Lung microvascular endothelial cell (primary cell): ENCODE measurements at places on chromosomes 2 and 18. TPM values are rescaled to one million over a fixed set of nuclear protein-coding genes. Genes with fewer than 3 reads are reported as not detected.
A peak's percentile ranks its signal among the peaks of the same experiment; 100 is the strongest.

CAPN13 gene
- not detected in 2 replicates for total RNA-seq

GRCh38 chr2:159046966-159047365, 78.5 kb downstream of the TANC1 start:
- peak; percentile 65 for DNase-seq

DNA sequence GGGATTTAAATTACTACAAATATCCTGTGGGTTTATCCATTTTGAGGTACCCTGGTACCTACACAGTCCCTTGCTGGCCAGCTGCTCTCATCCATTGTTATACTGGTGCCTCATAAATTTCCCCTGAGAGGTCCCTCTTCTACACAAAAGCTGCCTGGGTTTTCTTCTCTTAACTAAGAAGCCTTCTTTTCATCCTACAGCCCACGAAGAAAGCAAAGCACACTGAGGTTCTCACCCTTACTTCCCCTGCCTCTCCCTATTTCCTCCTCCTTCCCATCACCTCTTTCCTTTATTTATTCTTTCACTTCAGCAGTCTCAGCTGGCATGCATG, 154.9 kb downstream of the CSRNP3 start:
- no peak for DNase-seq

CCDC141 gene
- 0.20 and 0.87 TPM in 2 replicates for total RNA-seq

DNA sequence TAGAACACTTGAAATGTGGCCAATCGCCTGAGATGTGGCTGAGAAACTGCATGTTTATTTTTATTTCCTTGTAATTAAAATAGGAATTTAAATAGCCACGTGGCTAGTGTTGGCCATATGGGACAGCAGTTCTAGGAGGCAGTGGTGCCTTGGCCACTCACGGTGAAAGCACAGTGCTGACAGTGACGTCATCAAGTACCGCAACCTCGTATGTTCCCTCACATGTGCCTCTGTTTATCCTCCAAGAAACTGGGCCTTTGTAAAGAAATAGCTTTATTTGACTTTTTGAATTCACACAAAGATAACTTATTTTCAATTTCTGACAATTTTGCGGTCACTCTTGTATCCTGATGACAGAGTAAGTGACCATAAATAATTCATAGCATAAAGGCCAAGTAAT, 575.0 kb downstream of the DCDC2C start:
- no peak for DNase-seq

- peak; percentile 85 for DNase-seq
Observed at GRCh38 chr2:10072656-10073480, 7.3 kb downstream of the CYS1 start.

GRCh38 chr2:38145236-38145635, 69.3 kb upstream of the CYP1B1 start:
- no peak for DNase-seq

- DNase-seq: peak; percentile 77
Observed at GRCh38 chr2:217916504-217917254, 86.1 kb downstream of the TNS1 start.

GRCh38 chr2:64295326-64296139, 151.3 kb upstream of the PELI1 start:
- DNase-seq: no peak

STON1 gene
- 1.2 and 2.0 TPM in 2 replicates for total RNA-seq

CSRNP3 gene
- 0.44 and 0.99 TPM in 2 replicates for total RNA-seq

PTPRM gene
- 29.6 and 40.1 TPM in 2 replicates for total RNA-seq

- DNase-seq: no peak
Observed at GRCh38 chr2:15964936-15965563, 24.7 kb downstream of the MYCN start.

DNA sequence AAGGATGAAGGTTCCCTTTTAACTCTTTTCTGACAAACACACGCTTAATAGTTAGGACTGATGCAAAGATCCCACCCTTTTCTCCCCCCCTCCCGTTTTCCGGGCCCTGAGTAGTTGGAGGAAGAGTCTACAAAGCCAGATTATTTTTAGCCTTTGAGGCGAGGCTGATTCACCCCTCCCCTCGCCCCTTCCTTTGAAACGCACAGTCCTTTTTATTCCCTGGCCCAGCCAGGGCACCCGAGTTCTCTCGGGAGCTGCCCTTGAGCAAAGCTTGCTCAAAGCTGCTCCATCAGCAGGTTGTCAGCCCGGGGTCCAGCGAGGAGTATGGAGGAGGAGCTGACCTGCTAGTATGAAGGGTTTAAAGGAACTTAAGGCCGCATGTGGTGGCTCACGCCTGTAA, 47.1 kb upstream of the SPRED2 start:
- no peak for DNase-seq

POTEJ gene
- 0.22 and 0.60 TPM in 2 replicates for total RNA-seq

DNA sequence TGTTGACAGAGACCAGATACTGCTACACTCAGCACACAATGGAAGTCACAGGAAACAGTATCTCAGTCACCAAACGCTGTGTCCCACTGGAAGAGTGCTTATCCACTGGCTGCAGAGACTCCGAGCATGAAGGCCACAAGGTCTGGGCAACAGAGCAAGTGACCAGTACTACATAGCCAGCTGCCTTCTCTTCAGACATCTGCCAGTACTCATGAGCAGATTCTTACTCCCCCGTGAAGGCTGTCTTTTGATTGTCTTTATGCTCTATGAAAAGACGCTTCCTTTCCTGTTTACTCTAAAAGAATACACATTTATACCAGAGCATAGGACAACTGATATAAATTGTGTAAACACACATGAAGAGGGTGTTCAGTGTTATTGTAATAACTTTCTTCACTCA, 118.9 kb downstream of the MMADHC start:
- DNase-seq: no peak

DNA sequence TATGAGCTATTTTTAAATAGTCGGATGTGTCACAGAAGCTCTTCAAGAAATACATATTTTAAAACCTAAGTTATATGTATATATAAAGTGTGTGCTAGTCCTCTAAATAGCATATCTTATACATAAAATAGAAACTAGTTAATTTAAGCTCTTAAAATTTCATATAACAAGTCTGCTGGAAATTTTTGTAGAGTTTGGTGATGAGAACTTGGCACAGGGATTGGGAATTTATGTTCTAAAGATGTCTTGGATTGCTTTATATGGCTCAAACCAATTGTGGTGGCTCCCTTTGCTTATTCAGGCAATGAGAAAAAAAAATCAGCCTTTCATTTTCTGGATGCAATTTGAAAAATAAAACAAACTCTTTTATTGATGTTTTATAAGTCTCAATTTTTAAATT, 142.8 kb upstream of the KCNJ3 start:
- DNase-seq: no peak

DNA sequence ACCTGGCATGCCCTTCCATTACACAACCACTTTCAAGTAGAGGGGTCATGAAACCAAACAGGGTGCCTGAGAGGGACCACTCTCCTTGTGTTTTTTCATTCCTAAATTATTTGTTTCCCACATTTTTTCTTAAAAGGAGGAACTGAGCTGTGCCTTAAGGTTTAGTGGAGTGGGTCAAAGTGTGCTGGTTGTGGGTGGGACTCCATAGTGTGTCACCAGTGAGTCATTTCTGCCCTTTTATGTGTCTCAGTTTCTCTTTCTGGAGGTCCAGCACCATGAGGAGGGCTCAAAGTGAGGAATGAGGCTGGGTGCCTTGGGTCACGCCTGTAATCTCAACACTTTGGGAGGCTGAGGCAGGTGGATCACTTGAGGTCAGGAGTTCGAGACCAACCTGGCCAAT, 37.8 kb downstream of the COMMD1 start:
- DNase-seq: no peak

TEKT4 gene
- total RNA-seq: not detected in 2 replicates

GRCh38 chr2:126504949-126505348, 151.0 kb upstream of the GYPC start:
- no peak for DNase-seq

GRCh38 chr2:180456801-180457200, 449.7 kb upstream of the CWC22 start:
- no peak for DNase-seq

SCN3A gene
- total RNA-seq: 1.3 and 33.1 TPM in 2 replicates

CD8B2 gene
- not detected in 2 replicates for total RNA-seq

CXCR1 gene
- total RNA-seq: not detected in 2 replicates

GRCh38 chr18:48607056-48607984, 68.5 kb downstream of the CTIF start:
- peak; percentile 40 for DNase-seq

DNA sequence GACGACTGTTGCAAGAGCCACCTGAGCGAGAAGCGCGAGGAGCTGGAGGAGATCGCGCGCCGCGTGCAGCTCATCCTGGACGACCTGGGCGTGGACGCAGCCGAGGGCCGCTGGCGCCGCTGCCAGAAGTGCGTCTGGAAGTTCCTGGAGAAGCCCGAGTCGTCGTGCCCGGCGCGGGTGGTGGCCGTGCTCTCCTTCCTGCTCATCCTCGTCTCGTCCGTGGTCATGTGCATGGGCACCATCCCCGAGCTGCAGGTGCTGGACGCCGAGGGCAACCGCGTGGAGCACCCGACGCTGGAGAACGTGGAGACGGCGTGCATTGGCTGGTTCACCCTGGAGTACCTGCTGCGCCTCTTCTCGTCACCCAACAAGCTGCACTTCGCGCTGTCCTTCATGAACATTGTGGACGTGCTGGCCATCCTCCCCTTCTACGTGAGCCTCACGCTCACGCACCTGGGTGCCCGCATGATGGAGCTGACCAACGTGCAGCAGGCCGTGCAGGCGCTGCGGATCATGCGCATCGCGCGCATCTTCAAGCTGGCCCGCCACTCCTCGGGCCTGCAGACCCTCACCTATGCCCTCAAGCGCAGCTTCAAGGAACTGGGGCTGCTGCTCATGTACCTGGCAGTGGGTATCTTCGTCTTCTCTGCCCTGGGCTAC, 1.2 kb downstream of the KCNF1 start:
- DNase-seq: no peak

STPG4 gene
- total RNA-seq: 0.20 TPM in 1 of 2 replicates, not detected in the other

OTOS gene
- not detected in 2 replicates for total RNA-seq

DNA sequence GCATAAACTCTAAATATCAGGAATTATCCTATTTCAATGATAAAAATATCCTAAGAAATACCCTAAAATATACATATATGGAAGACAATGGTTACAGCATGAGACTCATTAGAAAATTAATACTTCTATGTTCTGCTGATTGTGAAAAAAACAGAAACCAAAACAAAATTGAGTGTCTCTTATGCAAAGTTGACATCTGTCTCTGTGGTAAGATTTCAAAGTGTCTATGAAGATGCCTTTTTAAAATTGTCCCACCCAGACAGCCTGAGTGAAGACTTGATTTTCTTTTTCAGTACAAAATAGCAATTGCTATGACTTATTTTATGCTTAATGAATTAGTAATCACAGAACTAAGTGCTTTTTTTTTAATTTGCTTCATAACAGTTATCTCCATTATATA, 1368.4 kb upstream of the LRRTM1 start:
- no peak for DNase-seq

DNA sequence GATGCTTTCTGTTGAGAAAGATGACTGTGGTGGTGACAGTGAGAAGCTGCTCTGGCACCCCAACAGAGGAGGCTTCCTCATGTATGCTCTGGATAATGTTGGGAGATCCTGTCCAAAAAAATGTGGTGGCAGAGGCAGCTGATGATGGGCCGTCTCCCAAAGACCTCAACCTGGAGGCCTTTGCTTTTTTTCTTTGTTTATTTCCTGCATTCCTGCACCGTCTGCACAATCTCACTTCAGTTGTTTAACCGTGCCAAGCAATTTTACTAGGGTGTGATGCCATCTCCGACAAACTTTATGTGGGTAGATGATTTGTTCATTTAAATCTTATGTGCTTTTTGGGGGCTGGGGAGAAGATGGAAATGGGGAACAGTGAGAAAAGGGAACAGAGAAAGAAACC, 62.2 kb upstream of the IGFBP5 start:
- no peak for DNase-seq

ETAA1 gene
- 8.5 and 11.5 TPM in 2 replicates for total RNA-seq
